ENCODE measurements at places on chromosomes 2 and 18. TPM values are rescaled to one million over a fixed set of nuclear protein-coding genes. Genes with fewer than 3 reads are reported as not detected.

The PTPRN gene
- total RNA-seq: not detected

GRCh38 chr2:69073928-69074570, 61.1 kb downstream of the ANTXR1 start:
- no peak for DNase-seq
- peaks cover under 1% of the 10 kb centered on the region for H3K4me1 ChIP-seq
- no peak overlapping the region for H3K27ac ChIP-seq
- no peak overlapping the region for H3K4me3 ChIP-seq
- no peaks in the 10 kb centered on the region for H3K27me3 ChIP-seq
- H3K36me3 ChIP-seq: no peaks in the 10 kb centered on the region

- H3K4me3 ChIP-seq: no peak overlapping the region
- no peaks in the 10 kb centered on the region for H3K4me1 ChIP-seq
- H3K27me3 ChIP-seq: no peaks in the 10 kb centered on the region
- H3K36me3 ChIP-seq: no peaks in the 10 kb centered on the region
These were observed 42.3 kb downstream of the TRAF3IP1 start for GRCh38 chr2:238362626-238363025.

The SPHKAP gene
- 1.7 TPM for total RNA-seq

The CTNNA2 gene
- not detected for total RNA-seq

The FAM124B gene
- total RNA-seq: 0.99 TPM

The FAM237A gene
- not detected for total RNA-seq

GRCh38 chr2:29213888-29214291, 98.7 kb downstream of the CLIP4 start:
- no peaks in the 10 kb centered on the region for H3K27me3 ChIP-seq
- H3K4me3 ChIP-seq: no peak overlapping the region
- no peaks in the 10 kb centered on the region for H3K36me3 ChIP-seq
- no peaks in the 10 kb centered on the region for H3K4me1 ChIP-seq
- no peak overlapping the region for H3K27ac ChIP-seq

The TRMT61B gene
- 14.2 TPM for total RNA-seq
